Activated CD4-positive, CD25-positive, alpha-beta regulatory T cell treated with anti-CD3 and anti-CD28 coated beads, Interleukin-2, amount 50 U/mL, for 72 hours (primary cell): ENCODE measurements at places on chromosomes 1 and 21.

- peak; percentile 32 for DNase-seq
Observed at GRCh38 chr21:17454315-17455027, 58.4 kb upstream of the CXADR start.

- no peak for DNase-seq
Observed at GRCh38 chr1:169103480-169103893, 3.0 kb upstream of the ATP1B1 start.

GRCh38 chr1:22418312-22418711 lies 33.3 kb upstream of the ZBTB40 start:
- DNase-seq, result no peak

DNA sequence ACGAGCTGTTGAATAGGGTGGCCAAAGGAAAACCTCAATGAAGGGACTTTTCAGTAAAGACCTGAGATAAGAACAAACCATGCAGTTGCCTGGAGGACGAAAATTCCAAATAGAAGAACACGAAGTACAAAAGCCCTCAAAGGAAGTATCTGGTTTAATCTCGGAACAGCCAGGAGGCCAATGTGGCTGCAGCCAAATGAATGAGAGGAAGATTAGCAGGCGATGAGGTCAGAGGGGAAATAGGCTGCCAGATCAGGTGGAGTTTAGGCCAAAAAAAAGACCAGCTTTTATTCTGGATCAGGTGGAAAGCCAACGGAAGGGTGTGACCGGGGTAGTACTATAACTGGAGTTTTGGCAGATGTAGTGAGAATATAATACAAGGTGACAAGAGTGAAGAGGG lies 43.7 kb downstream of the SRSF11 start:
- no peak for DNase-seq

DNA sequence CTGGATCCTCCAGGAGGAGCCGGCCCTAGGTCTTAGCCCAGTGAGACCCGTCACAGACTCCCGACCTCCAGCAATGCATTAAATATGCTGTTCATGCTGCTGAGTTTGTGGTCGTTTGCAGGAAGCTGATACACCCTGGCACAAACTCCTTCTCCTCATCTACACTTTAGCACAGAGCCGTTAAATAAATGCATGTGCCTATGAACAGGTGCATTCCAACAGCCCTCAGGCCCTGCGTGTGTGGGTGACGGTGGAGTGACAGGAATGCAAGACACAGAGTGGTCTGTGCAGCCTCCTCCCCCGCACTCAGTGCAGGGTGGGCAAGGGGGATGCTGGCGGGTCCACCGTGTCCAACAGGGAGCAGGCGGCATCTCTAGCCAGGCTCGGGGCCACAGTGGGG lies 106.6 kb upstream of the TMPRSS2 start:
- DNase-seq, result no peak

- DNase-seq, result no peak
Observed at GRCh38 chr1:229229721-229230139, 41.2 kb upstream of the RAB4A start.

GRCh38 chr1:6795661-6796060 lies 10.4 kb downstream of the CAMTA1 start:
- no peak for DNase-seq

DNA sequence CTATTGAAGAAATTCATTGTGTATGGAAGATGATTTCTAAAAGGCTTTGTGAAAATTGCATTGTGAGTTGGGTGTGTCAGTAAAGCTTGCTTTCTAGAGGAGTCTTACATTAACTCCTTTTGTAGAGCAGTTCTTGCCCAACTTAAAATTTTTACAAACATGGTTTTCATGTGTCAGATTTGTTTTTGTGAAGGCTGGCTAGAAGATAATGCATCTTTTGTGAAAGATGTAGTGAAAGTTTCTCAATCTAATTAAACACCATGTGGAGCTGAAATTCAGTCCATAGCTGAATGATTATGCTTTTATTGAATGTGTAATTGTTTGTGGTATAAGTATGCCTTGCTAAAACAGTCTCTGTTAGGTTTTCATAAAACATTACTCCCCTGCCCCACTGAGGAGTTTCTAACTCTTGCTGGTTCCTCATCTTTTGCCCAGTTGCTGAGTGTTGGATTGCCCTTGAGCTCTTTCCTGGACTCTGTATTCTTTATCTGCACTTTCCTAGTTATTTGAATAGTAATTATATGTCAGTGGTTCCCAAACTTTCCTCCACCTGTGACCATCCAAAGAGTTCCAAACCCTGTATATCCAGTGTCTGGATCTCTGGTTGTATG lies 38.0 kb downstream of the KCTD3 start:
- no peak for DNase-seq

GRCh38 chr1:3611170-3612019 lies at the start of gene MEGF6:
Gene MEGF6 (minus strand): TSS chr1:3611508. CDS start chr1:3611268, 240 bp downstream.
- DNase-seq, result no peak
